Chondrocyte (in vitro differentiated cells): ENCODE measurements at places on chromosomes 5 and 9.
A peak's percentile ranks its signal among the peaks of the same experiment; 100 is the strongest.

GRCh38 chr9:89281106-89281505 is 29.9 kb upstream of the CKS2 start:
- DNase-seq, result no peak

DNA sequence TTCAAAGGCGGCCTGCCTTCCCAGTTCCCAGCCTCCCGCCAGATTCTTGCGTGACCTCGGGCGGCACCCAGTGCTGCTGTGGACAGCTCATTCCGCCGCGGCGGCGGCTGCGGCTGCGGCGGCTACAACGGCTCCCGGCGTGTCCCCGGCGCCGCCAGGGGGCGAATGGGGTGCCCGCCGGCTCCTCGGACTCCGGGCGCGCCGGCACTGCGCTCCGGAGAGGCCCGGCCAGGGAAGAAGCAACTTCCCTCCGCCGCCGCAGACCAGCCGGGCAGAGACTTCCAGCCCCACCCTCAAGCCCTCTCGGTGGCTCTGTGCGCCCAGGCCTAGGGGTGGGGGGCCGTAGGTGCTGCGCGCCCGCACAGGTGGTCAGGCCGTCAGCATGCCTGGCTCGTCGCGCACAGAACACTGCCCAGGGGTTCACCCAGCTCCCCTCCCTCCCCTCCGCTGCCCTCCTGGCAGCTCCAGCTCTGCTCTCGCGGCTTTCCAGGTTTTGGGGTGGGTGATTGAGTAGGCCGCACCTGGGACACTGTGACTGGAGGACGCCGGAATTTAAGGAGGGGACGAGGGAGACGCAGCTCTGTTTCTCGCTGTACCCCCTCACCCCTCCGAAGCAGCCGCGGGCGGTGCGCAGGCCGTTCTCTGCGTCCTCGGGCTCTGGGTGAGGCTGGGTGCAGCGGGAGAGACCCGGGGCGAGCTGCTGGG is 20.2 kb downstream of the IGIP start:
- DNase-seq, result no peak

- no peak for DNase-seq
Observed at GRCh38 chr9:8384091-8384490, 584.5 kb upstream of the DMAC1 start.

DNA sequence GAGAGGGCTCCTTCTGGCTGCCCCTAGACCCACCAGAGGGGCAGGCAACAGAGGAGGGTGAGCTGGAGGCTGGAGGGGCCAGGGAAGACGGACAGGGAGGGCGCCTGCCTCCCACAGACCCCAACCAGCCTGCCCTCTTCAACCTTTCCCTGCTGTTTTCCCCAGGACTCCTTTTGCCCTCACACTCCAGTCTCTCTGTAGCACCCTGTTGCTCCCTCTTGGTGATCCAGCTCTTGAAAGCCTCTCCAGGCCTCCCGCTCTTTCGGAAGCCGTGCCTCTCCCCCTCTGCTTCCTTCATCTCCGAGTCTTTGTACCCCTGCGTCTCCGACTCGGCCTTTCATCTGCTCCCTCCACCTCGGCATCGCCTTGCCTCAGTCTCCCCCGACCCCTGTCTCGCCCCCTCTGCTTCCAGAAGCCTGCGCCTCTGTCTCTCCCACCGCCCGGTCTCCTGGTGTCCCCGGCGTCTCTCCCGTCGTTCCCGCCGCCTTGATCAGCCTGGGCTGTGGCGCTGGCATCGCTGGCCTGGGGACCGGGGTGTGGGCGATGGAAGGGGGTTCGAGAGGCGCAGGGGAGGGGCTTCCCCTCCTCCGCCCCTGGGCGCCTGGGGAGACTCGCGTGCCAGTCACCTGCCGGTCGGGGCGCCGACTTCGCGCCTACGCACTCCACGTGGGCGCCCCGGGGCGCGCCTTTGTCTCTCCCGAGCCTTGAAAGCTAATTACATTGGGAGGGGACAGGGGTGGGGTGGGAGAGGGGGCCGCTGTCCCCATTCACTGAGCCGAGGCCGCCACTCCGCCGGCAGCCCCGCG is 5.3 kb upstream of the PRDM12 start:
- DNase-seq, result no peak

DNA sequence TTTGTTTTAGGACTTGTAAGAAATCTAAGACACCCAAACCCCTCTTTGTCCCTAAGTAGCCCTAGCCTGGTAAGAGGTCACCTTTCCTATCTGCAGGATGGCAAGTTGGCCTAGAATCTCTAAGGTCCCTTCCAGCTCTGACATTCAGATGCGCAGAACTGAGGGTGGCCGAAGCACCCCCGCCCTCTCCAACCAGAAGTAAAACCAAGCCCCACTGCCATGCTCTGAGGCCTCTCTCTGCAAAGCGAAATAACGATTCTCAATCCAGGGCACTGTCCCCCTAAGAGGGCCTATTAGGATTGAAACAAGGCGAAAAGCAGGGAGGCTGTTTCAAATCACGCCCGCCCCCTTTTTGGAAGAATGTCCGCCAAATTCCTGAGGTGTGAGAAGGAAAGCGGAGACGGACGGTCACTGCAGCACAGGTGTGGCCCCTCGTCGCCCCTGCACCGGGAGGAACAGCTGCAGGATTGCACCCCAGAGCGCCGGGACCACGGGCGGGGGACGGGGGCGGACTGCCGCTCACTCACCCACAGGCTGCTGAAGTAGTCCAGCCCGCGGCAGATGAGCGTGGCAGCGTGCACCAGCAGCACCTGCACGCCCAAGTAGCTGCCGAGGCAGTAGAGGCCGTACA is 824 bp downstream of the TMEM245 start:
- peak; percentile 92 for DNase-seq

DNA sequence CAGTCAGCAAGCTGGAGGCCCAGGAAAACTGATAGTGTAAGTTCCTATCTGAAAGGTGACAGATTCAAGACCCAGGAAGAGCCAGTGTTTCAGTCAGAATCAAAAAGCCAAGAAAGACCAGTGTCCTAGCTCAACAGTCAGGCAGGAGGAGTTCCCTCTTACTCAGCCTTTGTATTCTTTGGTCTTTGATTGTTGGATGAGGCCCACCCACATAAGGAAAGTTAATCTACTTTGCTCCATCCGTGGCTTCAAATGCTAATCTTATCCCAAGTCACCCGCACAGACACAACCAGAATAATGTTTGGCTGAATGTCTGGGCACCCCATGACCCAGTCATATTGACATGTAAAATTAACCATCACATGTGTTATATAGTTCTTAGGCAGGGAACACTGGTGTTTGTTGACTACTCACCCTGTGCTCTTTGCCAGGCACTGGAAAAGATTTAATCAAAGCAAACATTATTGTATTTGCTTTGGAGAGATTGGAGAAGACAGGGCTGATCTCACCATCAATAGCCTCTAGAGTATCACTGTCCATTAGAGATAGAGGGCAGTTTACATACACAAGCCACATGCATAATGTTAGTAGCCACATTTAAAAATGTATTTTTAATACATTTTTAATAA is 96.3 kb upstream of the KCNN2 start:
- DNase-seq, result no peak

DNA sequence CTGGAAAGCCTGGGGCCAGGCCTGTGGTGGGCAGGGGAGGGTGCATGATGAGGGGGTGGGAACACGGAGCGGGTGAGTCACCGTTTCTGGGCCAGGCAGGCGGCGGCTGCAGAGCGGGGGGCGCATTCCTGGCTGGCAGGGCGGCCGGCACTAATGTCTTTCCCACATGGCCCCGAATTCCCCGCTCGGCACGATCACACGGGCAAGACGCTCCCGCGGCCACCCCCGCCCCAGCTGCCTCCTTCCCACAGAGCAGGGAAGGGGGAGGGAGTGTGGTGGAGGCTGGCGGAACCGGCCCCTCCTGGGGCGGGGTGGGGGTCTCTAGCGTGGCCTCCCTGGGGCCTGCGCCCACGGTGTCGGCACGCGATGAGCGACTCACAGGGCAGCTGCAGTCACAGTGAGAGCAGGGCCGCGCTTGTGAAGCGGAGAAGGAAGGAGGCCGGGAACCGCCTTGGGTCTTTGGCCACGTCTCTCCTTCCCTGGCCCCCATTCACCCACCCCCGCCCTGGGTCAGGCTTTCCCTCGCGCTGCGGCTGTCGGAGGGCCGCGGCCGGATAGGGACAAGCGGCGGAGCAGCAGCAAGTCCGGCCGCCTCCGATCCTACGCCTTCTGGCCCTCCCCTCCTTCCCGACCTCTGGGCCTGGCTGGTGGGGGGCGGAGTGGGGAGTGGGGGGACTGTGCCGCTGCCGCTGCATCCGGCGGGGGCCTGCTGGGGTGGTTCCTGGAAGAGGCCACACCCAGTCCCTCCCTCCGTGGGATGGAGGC is 48.9 kb downstream of the CXXC5 start:
- peak; percentile 97 for DNase-seq

- DNase-seq, result no peak
Observed at GRCh38 chr9:14094491-14094890, 219.4 kb downstream of the NFIB start.

DNA sequence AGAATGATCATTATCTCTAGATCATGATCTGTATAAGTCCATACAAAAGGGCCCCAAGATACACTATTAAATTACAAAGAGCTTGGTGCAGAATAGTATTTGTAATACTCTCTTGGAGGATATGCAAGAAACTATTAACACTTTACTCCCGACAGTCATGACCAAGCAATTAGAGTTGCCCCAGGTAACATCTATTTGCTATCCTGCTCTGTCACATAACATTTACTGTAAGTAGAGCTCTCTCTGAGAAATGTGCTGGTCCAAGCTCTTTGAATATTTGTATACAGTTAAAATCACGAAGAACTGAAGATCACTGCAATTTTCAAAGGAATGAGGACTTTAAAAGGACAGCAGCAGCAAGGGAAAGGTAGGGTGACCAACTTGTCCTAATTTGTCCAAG is 553.7 kb downstream of the RAB3C start:
- no peak for DNase-seq

GRCh38 chr9:2270565-2270964 is 255.4 kb downstream of the SMARCA2 start:
- DNase-seq, result no peak

- DNase-seq, result no peak
Observed at GRCh38 chr9:86939321-86939720, 8.0 kb downstream of the GAS1 start.

DNA sequence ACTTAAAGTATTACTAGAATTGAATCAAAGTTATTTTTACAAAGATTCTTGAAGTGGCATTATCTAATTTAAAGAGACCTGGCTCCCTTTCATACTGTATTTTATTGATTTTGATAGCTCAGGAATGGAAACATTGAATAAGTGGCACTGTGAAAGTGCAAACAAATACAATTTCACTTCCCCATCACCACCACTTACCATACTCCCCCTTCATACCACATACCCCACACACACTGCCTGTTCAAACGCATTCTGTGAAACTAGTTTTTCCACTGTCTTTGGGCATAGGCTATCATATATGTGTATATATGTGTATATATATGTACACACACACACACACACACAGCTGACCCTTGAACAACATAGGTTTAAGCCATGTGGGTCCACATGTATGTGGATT is 62.1 kb upstream of the ATG10 start:
- no peak for DNase-seq

DNA sequence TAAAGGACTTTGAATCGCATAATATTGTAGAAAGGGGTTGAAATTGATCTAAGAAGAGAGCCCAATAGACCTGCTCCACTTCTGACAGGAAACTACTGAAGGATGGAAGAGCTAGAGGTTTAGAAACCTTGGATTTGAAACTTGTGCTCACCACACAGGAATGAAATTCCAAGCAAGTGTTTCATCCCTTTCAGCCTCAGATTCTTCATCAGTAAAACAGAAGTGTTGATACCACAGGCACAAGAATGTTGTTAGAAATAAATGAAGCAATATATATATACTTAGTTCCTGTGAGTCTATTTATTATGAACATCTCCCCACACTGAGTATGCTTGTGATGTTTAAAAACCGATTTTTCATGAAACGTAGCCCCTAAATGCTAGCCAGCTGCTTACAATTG is 43.8 kb downstream of the PRRC1 start:
- no peak for DNase-seq

DNA sequence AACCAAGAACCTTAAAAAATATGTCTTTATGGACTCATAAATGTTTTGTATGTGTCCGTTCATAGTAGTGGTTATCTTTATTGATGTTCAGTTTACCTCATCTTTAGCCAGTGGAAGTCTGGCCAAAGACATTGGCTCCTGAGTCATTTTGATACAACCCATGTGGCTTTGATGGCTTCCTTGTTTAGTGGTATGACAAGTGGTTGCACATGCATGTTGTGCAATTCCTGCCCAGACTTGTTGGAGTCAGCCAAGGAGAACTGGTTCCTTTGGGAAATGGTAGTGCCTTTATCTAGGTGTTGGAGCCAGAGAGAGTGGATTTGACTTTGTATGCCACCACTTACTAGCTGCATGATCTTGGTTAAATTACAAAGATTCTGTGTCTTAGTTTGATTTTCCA is 94.3 kb downstream of the RPS23 start:
- DNase-seq, result no peak

DNA sequence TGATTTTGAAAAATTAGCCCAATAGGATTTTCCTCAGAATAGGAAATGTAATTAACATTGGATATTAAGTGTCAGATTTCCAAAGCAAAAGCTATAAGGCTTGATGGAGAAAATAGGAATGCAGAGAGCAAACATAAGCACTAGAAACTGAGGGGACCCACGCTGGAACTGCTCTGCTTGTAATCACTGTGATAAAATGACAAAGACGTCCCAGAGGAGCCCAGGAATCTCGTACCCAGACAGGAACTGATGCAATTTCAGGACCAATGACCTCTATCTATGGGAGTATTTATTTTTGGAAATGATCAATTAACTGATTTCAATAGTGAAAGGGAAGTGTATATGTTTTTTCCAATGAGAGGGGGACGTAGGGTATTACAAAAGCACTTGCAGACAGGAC is 714.5 kb upstream of the WWC1 start:
- no peak for DNase-seq

- no peak for DNase-seq
Observed at GRCh38 chr5:154324033-154324432, 121.8 kb upstream of the SAP30L start.

DNA sequence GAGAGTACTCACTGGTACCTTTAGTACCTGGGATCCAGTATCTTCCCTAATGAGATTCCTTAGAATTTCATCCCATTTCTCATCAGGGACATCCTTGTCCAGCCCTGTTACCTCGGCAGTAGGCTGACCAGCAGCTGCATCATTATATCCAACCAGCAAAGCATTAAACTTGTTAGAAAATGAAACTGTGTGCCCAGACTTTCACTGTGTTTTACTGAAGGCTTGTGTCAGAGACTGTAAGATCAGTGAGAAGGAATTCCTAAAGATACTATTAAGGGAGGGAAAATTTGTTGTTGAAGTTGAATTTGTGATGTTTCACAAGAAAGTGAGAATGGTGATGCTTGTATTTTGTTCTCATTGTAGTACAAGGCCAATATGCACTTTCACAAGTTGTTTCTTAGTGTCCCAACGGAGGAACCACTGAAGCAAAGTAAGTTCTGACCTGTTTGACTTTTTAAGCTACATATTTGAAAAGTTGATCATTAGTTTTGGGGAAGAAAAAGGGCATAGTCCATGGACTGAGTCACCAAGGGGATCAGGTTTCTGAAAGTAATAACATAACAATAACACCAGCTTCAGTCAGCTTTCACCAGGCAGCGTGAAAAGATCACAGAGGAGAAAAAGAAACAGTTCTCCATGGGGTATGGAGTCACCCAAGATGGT is 48.8 kb downstream of the GRAMD2B start:
- no peak for DNase-seq

- no peak for DNase-seq
Observed at GRCh38 chr5:102453716-102454115, 45.1 kb downstream of the SLCO6A1 start.

GRCh38 chr5:53929570-53929969 is 369.1 kb downstream of the NDUFS4 start:
- no peak for DNase-seq

- DNase-seq, result no peak
Observed at GRCh38 chr5:62299101-62299500, 6.9 kb upstream of the KIF2A start.
